NCI-H1694 (cell line): ENCODE measurements at places on chromosomes 1 and 21.

DNA sequence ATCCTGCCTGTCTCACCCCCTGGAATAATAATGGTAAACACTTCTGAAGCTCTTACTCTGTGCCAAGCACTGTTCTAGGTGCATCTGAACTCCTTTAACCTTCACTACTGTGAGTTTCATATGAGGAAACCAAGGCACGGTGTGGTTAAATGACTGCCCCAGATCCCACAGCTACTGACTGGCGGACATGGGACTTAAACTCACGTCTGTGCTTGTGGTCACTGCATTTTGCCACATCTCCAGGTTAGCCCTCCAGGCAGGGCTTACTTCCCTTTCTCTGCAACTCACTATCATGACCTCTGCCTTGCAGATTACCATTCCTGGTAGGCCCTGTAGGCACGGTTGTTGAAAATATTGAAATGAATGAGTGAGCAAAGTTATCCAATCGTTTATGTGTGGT, 83.4 kb downstream of the ADSS2 start:
- no peak for DNase-seq

GRCh38 chr1:245717611-245718010, 562.8 kb downstream of the KIF26B start:
- DNase-seq = no peak

- peak; percentile 82 for DNase-seq
Observed at GRCh38 chr1:230849451-230850224, 18.7 kb downstream of the C1orf198 start.

DNA sequence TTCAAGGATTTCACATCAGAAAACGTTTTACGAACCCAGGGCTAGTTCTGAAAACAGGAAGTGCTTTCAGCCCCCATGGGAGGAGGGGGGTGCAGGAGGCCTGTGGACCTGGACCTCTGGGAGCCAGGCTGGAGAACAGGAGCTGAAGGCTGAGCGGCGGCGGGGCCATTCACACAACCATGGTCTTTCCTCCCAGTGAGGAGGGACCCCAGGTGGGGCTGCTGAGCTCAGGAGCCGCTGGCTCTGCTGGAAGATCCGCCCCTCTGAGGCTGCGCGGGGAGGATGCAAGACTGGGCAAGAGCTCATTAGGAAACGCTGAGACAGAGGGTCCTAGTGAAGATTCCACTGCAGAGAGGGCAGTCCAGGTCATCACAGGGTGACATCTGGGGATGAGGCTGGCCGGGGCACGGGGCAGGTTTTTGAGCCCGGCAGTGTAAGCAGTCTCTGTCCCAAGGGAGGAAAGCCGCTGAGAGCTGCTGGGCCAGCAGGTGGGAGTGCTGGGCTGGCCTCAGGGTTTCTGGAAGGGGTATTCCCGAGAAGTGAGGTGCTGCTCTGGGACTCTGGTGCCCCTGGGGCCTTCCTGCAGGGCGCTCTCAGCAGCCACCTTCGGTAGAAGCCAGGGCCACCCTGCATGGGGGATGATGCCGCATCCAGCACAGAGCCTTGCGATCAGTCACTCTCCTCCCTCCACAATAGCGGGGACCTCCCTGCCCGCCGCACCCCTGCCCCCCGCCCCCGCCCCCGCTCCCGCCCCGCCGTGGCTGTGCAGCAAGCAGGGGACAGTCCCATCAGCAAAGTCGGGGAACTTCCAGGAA, 7.5 kb downstream of the MX2 start:
- no peak for DNase-seq

DNA sequence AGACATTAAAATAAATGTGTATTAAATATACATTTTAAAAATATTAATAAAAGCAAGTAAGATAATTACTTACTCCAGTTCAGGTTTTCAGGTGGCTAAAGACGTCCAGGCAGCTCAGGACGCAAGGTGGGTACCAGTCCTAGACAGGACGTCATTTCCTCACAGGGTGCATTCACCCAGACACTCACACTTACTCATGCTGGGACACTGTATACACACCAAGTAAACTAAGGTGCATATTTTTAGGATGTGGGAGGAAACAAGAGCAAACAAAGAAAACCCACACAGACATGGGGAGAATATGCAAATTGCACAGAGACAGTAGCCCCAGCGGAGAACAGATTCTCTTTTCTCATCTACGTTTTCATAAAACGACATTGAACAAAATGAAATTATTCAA, 457.9 kb downstream of the BRINP3 start:
- no peak for DNase-seq

DNA sequence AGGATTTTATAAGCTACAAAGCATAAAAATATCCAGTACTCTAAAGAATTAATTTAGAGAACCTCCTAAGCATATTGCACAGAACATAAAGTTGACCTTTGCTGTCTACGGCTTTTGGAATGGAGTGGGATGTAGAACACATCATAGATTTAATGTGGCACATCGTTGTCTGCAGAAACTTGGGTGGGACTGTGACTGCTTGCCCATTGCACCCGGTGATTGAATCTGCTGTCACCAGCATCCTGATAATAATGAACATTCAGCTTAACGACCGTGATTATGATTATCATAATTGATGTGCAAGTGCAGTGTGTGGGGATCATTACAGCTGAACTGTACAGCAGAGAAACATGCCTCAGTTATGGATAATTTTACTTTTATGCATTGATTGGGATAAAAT, 181.9 kb downstream of the SPATA17 start:
- DNase-seq = no peak

DNA sequence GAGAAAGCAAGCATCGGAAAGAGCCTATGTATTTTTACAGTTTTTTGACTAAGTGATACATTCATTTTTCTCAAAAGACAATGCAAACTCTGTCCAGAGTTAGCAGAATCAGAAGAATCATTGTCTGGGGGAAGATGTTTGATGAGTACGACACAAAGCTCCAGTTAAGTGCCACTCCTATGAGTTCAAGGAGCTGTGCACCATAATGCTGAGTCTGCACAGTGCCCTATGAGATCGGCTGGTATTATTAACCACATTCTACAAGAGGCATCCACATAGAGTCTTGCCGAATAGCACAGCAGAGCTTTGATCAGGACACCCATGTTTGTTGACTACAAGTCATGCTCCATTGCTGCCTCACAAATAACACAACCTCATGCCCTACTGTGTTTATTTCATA, 54.9 kb upstream of the RAP1GAP start:
- no peak for DNase-seq

DNA sequence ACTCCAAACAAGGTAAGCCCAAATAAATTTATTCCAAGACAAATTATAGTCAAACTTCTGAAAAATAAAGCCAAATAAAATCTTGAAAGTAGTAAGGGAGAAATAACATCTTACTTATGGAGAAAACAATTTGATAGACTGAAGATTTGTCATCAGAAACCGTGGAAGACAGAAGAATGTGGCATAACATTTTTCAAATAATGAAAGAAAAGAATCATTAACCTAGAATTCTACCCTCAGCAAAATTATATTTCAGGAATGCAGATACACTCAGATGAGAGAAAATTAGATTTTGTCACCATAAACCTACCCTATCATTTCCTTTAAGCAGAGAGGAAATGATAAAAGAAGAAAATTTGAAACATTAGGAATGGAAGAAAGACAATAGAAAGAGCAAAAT, 27.3 kb upstream of the PADI1 start:
- no peak for DNase-seq

DNA sequence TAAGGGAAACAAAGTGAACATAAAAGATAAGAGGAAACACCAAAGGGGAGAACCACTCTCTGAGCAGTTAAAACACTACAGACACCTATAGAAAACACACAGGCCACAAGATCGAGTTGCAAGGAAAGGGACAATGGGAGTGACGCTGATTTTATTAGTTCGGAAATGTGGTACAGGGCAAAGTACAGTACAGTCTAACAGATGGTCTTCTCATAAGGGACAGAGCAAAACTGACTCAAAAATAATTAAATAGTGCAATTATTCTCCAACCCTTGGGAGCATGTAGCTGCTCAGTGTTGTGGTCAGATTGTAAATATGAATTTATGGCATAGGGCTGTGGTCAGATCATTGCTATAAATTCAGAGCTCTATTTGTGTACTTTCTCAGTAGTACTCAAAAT, 352.0 kb downstream of the USH2A start:
- no peak for DNase-seq

- DNase-seq = no peak
Observed at GRCh38 chr1:112687361-112687760, 12.9 kb downstream of the MOV10 start.

- DNase-seq = no peak
Observed at GRCh38 chr1:113551728-113552127, 161.4 kb downstream of the MAGI3 start.

DNA sequence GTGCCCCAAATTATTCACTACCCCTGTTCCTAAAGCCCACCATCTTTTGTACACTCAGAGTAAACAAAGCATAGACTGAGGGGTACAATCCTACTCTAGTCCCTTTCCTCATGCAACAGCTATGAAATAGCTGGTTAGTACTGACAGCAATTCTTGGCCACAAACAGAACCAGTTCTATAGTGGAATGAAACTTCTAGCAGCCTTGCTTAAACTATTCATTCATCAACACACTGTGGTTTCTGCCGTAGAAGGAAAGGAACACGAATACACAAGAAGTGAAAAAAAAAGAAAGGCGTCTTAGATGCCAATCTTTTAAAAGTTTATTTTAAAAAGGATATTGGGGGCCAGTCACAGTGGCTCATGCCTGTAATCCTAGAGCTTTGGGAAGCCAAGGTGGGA, 9.9 kb downstream of the PSMB2 start:
- DNase-seq = no peak

DNA sequence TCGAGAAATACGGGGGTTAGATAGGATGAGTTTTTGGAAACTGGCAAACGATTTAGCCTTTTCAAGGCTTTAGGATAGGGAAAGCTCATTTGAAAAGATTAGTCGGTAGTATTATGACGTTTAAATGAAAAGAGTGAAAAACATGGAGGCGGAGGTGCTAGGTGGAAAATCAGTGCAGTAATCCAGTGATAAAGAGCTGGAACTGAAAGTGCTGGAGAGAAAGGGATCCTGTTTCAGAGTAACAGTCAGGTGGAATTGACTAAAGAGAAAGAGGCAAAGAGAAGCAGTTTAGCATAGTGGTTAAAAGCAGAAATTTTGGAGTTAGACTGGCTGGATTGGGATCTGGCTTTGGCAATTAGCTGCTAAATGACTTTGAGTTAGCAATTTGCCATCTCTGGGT, 945 bp downstream of the WDR3 start:
- no peak for DNase-seq

DNA sequence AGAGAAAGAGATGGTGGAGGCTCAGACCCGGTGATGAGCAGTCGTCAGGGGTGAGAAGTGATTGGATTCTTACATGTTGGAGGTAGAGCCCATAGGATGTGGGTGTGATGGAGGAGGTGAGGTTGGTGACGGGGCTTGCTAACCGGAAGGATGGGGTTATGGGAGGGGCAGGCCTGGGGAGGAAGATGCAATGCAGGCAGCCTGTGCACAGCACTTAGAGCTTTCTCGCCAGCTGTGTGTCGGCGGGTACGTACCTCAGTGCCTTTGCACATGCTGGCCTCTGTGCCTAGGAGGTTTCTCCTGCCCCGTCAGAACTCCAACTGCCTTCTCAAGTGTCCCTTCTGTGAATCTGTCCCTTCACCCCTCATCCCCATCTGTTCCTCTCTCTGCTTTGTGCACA, 2.9 kb upstream of the BSND start:
- no peak for DNase-seq

GRCh38 chr1:48878191-48878940, 101.7 kb upstream of the BEND5 start:
- no peak for DNase-seq

- no peak for DNase-seq
Observed at GRCh38 chr1:20443703-20444586, 42.1 kb downstream of the CAMK2N1 start.
